ENCODE measurements at places on chromosomes 5 and 9.
A peak's percentile ranks its signal among the peaks of the same experiment; 100 is the strongest.

GRCh38 chr5:177470759-177471536 lies 2.5 kb downstream of the DBN1 start:
- no peak for DNase-seq

- DNase-seq, result no peak
Measured at GRCh38 chr5:171573451-171574225, 154.2 kb downstream of the FGF18 start.

- DNase-seq, result no peak
Measured at GRCh38 chr5:9241479-9242305, 304.2 kb downstream of the SEMA5A start.

DNA sequence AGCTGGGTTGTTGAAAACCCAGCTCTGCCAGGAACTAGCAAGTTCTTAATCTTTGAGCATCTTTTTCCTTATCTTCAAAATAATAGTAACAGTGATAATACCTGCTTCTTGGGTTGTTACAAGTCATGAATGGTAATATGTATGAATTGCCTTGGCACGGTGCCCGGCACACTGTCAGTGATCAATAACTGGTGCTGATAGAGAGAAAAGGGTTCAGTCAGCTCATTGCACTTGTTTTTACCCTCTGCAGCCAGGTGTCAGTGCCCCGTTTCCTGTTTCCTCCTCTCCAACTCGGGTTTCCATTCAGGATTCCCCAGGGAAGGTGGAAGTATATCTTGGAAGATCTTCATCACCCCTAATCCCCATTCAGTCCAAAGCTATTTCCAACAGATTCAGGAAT lies 15.8 kb upstream of the NIPAL4 start:
- DNase-seq, result no peak

GRCh38 chr5:74174366-74174765 lies 466.2 kb downstream of the ENC1 start:
- no peak for DNase-seq

DNA sequence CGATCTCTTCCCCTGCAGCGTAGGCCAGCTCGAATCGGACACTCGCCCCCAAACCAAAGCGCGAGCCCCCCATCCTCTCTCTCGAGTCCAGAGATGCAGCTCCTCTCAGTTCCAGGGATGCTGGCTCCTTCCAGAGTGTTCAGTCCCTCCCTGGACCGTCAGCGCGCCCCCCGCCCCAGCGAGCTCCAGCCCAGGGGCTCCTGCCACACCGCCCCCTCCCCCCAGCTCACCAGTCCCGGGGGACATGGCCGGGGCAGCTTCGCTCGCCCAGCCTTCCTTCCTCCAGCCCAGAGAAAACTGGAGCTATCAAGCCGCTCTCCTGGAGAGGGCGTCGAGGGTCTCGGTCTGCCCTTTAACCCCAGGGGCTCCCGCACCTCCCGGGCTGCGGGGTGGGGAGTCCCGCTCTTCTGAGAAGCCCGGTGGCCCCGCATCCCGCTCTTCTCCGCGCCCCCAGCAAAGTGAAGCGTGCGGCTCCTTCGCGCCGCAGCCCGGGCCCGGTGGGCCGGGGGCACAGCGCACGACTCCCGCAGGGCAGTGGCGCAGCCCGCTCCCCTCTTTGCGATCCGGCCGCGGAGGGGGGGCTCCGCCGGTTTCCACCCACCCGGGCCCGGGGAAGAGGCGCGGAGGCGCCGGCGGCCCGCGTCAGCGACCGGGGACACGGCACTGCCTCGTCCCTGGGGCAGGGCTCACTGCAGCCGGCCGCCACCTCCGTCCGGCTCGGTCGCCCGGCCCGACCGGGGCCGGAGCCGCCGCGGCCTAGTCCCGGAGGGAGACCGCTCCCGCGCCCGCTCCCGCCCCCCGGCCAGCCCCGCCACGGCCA lies 587 bp downstream of the MIER3 start:
- peak; percentile 72 for DNase-seq

GRCh38 chr9:128382261-128382660 lies 11.1 kb downstream of the URM1 start:
- DNase-seq, result no peak

GRCh38 chr9:137388589-137389427 lies 34.2 kb downstream of the EXD3 start:
- no peak for DNase-seq

DNA sequence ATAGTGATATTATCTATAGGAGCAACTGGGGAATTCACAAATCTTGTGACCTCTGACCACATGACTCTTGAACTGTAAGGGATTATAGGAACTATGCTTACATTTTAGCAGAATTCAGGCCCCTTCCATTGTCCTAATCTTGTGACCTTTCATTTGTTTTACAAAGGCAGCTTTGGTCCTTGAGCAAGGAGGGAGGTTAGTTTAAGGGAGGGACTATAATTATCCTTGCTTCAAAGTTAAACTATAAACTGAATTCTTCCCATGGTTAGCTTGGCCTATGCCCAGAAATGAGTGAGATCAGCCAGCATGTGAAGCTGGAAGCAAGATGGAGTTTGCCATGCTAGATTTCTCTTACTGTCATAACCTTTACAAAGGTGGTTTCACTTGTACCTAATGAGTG lies 51.2 kb downstream of the TARS1 start:
- no peak for DNase-seq

- DNase-seq, result peak; percentile 85
Measured at GRCh38 chr5:159098603-159099436, 896 bp downstream of the EBF1 start.

DNA sequence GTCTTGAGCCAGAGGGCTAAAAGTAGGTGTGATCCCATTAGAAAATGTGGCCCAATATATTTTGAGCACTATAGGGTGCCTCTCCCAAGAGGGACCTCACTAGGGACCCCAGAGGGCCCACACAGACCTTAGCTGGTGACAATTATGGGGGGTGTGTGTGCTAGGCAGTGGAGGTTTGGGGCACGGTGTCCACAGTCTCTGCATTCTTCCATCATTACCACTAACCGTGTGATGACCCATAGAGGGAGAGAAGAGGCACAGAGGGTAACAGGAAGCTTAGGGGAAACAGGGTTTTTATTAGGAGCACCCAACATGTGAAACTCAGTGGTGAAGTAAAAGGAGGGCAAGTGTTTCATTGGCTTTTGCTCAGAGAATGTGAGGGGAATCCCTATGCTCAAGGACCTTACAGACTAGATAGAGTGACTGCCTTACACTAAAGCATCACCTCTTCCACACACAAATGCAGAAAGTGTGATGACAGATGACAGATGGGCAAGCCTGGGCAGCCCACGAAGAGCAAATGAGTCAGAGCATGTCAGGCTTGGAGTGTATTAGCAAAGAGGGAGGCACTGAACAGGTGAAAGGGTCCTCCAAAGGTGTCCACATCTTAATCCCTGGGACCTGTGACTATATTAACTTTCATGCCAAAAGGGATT lies 2.5 kb upstream of the ACTL7A start:
- DNase-seq, result no peak

- no peak for DNase-seq
Measured at GRCh38 chr5:103565719-103566118, 3.1 kb upstream of the NUDT12 start.

DNA sequence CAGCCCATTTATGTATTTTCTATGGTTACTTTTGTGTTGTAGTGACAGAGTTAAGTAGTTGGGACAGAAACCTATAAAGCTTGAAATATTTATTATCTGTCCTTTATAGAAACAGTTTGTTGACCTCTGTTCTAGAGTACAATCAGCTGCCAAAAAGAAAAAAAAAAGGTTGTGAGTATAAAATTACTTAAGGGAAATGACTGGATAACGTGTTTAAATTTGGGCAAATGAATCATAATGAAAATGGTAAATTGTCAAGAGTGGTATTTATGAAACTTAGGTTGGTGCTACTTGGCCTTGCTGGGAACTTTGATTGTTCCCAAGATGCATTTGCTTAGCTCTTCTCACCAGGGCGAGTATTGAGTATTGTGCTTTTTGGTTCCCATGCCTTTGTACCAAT lies 70.2 kb upstream of the IL6ST start:
- no peak for DNase-seq

DNA sequence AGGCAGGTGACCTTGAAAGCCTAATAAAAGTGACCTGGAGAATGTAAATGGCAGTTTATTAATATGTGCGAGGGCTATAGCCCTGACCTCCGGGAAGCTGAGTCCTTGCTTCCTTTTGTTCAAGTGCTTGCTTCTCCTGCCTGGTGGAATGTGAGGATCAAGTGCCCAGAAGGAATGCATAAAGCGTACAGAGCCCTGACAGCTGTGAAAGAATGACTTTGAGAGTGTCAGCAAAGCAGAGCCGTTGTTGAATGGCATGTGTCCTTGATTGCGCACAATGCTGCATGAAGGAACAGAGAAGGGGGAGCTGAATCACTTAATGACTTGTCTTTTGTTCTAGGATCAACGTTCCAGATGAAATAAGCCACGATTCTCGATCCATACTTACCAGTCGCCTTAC lies 133.0 kb downstream of the SLF1 start:
- no peak for DNase-seq

GRCh38 chr5:158205992-158206391 lies 347.0 kb upstream of the CLINT1 start:
- no peak for DNase-seq

DNA sequence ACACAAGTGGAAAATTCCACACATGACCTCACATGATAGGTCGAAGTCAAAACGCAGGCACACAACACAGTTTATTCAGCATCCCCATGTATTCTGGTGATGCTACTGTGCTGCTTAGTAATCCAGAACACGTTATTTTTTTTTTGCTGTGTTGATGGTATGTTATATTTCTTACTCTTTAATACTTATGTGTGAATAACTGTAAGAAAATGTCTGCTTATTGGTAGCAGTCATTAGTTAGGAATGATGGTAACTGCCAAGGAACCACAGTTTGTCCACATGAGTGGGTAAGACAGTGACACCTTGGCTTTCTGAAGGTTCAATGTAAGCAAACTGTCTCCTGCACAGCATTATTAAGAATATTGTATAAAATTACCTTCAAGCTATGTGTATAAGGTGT lies 107.7 kb upstream of the DAPK1 start:
- DNase-seq, result no peak

- DNase-seq, result no peak
Measured at GRCh38 chr5:11531811-11532555, 372.3 kb downstream of the CTNND2 start.

DNA sequence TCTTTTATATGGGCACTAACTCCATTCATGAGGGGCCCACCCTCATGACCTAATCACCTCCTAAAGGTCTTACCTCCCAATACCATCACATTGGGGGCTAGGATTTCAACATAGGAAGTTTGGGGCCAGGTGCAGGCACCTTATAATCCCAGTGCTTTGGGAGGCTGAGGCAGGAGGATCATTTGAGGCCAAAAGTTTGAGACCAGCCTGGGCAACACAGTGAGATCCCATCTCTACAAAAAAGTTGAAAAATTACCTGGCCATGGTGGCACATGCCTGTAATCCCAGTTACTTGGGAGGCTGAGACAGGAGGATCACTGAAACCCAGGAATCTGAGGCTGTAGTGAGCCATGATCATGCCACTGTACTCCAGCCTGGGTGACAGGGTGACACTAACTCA lies 76.7 kb downstream of the MYO10 start:
- DNase-seq, result no peak

DNA sequence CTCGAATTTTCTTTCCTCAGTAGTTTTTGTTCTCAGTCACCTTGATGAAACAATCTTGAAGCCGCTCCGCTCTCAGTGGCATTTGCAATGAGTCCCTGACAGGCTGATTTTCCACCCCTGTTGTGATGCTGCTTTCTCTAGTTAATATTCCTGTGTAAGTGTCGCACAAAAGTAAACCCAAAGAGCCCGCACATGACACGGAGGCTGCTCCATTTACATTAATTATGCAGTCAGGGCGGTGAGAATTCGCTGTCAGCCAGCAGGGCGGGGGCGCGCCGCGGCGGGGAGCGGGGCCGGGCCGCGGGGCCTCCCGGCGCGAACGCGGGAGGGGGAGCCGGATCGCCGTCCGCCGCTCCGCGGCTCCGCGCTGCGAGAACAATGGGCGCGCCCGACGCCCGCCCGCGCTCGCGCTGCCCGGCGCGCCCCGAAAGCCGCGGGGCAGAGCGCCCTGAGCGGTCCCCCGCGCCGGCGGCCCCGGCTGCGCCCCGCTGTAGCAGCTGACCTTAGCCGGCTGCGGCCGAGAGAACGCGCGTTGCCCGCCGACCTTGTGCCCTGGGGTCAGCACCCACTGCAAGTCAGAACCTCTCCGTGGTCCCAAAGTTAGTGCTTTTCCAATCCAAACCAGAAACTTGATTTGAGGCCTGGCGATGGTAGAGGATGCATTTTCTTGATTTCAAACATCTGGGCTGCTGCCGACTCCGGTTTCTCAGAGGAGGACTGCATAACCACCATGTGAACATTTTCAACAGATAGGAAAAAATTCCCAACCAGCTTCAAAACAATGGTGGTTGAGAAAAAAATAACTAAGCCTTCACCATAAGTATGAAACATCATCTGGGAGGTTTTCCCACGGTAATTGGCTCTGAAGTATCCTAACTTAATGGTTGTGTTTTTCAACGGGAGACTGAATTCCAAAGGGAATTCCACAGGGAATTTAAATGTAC lies 142.6 kb downstream of the PBX3 start:
- peak; percentile 45 for DNase-seq

DNA sequence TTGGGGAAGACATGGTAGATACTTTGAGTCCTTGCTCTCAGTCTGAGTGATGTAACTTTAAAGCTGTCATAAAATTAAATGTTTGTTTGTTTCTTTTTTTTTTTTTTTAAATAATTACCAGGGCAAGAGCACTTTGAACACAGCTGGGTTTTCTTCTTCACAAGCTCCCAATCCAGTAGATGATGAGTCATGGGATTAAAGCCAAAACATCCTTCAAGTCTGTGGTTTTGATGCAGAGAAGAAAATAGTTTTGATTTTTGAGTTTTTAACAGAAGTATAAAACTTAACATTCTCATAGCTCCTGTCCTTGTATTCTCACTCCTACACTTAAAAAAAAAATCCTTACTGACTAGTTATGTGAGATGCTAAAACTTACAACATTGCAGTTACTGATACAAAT lies 34.8 kb upstream of the IL31RA start:
- peak; percentile 33 for DNase-seq

GRCh38 chr5:177105691-177106476 lies 19.2 kb downstream of the FGFR4 start:
- no peak for DNase-seq

DNA sequence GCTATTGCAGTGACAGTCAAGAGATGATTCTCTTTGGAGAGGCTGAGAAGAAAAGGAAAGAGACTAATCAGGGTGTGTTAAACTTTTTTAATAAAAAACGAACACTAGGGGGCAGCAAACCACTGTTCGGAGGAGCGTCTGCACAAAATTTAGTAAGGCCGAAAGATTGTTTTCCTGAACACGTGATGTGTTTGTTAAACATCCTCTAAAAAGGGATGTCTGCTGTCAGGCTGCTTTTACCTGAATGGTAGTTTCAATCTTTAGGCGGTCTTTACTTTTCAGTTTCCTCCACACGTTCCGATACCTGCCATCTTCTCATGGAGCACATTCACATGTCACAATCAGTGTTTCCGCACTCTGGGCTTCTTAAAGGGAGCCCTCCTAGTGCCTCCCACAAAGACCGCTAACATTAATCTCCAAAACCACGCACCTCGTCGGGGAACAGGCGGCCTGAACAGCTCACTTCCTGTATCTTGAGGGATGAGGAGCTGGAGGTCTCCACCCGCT lies 125.2 kb downstream of the GPBP1 start:
- DNase-seq, result peak; percentile 75

Data from NB4 (cell line).